ENCODE measurements at places on chromosomes 13 and 19.

DNA sequence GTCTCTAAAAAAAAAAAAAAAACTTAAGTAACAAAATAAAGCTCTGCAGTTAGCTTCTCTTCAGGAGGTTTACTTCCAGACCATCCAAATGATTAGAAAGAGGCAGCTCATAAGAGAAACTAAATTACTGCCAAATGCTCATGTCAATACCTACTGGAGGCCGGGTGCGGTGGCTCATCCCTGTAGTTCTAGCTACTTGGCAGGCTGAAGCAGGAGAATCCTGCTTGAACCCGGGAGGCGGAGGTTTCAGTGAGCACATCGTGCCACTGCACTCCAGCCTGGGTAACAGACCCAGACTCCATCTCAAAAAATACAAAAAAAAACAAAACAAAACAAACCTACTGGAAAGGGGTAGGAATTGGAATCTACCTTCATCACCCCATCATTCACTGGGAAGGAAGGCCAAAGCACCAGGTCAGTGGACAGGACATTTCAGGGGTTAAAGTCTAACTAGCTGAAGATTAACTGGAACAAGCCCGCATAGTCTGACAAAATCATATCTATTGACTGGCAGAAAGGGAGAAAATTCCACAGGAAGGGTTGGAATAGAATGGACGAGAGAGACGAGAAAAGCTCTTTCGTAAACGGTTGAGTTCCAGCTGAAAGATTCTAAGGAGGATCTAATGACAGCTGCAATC lies 1.3 kb downstream of the ZFP14 start:
- DNase-seq, result no peak

DNA sequence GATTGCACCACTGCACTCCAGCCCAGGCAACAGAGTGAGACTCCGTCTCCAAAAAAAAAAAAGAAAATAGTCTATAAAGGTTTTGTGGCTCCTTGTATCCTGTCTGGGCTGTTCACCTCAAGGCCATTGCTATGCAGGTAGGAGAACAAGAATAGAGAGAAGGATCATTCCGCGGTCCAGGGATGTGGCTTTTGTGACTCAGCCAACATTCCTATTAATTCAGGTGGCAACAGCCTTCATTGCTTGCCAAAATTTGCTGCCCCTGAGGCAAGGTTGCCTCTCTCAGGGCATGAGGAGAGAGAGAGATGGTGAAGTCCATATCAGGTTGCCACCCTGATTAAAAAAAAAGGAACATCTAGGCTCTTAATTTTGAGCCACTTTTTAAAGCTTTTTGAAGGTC lies 8.0 kb downstream of the ZNF551 start:
- no peak for DNase-seq

DNA sequence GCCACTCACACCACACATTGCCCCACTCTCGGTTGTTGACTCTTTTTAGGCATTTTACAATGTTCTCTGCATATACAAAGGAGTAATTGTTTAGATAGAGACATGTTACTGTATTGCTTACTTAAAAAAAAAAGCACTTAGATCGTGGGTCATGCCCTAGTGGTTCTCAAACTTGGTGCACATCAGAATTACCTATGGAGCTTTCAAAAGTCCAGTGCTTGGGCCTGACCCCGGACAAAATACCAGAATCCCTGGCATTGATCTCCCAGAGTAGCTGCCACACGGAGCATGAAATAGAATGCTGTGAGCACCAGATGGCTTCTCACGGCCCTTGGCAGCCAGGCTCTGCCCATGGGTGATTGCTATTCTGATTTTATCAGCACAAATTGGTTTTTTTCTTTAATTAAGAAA lies 20.0 kb downstream of the ACP7 start:
- DNase-seq, result no peak

DNA sequence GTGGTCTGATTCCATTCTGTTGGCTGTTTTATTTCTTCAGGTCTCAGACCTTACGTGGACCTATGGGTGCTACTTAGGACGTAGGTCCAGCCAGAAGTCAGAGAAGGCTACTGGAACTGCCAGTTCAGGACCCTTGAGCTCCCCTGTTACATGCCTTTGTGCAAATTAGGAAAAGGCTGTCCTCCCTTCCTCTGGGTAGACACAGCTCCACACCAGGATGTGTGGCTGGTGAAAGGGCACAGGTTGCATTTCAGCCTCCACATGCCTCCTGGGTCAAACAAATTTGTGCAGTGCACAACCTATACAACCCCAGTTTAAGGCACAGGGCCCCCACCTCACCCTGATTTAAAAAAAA lies 43.9 kb upstream of the MAP3K10 start:
- DNase-seq, result no peak

- no peak for DNase-seq
Observed at GRCh38 chr13:66492479-66492878, 737.7 kb downstream of the PCDH9 start.

DNA sequence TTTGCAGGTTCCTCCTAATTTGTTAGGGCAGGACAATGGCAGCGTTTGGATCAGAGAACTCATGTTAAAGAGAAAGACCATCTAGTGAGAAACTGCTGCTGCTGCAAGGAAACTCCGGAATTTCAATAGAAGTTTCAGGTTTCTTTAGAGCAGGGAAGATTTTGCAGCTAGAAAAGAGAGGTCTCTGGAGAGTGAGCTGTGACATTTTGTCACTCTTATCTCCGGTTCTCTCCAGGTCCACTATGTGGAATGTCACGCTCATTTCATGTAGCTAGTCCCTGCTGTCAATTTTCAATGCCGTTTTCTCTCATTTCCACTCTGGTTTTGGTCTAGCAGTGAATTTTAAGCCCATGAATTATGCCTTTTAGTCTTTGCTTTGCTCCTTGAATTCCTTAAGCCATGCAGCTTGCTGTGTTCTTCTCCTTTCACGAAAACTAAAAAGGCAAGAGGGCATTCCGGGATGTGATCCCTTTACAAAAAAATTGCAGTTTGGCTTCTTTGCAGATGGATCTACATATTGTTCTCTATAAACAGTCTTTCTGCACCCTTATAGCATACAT lies 46.7 kb upstream of the POSTN start:
- no peak for DNase-seq

DNA sequence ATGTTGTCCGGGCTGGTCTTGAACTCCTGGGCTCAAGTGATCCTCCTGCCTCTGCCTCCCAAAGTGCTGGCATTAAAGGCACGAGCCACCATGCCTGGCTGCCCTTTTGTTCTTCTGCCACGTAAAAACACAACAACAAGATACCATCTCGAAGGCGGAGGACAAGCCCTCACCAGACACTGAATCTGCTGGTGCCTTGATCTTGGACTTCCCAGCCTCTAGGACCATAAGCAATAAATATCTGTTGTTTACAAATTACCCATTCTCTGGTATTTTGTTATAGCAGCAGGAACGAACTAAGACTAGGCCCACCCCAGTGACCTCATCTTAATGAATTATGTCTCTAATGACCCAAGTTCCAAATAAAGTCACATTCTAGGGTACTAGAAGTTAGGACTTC lies 128.4 kb upstream of the CACNA1A start:
- DNase-seq, result no peak

DNA sequence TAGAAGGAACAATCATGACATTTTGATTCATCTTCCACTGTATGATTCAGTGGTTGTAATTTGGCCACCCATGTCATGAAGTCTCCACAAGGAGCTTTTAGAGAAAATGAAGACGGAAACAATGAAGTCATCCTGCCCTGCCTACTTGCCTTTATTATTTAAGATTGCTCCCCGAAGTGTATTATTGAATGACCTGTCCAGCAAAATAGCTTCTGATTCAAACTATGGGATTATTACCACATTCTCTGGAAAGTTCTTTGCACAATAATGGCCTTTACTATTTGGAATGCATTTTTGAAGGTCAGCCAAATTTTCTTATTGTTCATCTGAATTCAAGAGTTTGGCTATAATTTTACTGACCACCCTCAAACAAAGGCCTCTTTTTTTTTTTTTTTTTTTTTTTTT lies 77.8 kb upstream of the RFC3 start:
- DNase-seq, result no peak

DNA sequence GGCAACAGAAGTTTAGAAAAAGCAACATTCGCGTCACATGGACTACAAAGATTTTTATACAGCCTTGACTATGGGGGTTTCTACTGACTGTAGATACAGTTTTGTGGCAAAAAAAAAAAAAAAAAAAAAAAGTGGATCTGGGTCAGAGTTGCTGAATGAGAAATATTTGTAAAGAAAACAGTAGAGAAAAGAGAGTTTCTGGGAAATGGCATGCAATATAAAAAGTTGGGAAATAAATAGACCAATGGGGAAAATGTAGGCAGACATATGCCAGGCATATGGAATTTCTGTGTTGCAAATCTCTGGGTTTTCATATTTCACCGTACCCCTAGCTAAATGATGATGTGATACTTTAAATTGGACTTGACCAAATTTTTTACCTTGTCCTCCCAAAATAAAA lies 315.3 kb downstream of the EFNB2 start:
- DNase-seq, result no peak

DNA sequence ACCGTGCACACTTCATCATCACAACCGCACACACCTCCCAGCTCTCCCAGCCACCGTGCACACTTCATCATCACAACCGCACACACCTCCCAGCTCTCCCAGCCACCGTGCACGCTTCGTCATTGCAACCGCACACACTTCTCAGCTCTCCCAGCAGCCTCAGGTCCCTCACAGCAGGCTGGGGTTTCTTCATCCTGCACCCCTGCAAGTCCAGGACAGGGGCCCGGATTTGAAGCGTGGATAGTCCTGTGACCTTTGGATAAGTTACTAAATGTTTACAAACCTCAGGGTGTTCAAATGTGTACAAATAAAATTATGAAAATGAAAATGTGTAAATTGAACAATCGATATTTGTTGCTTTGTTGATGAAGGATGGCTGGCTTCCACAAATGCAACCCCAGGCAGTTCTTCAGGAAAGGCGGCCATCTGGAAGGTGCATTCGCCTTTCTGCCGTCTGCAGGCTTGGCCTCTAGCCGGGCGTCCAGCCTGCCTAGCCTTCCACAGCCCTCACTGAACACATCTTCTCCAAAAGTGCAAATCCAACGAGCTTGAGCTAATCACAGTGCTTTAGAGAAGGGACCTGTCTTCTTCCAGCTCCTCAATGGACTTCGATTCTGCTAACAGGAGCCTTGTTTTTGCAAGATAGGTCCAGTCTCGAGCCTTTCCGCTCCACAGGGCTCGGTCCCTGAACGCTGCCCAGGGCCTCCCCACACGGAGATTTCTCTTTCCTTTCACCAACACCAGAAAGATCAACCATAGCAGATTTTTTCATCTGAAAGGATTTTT lies 74.2 kb downstream of the SPACA7 start:
- DNase-seq, result no peak

DNA sequence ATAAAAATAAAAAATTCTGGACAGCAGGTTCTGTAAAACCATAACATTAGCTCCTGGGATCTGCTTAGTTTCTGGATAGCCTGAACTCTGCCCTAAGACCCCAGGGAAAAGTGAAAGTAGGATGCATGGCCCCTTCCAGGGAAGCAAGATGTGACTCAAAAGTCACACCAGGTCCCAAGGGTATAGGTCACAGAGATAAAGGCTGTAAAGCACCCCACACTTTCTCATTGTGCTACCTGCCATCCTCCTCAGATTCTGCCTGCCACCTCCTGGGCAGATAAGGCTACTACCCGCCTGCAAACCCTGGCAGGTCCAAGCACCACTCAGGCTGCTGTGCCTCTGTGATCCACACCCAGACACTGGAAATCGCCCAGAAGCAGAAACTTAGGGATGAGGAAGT lies 20.6 kb downstream of the FFAR2 start:
- no peak for DNase-seq

- DNase-seq, result no peak
Observed at GRCh38 chr13:76795701-76796695, 90.2 kb downstream of the KCTD12 start.

- no peak for DNase-seq
Observed at GRCh38 chr19:6413291-6413690, 11.3 kb downstream of the KHSRP start.

DNA sequence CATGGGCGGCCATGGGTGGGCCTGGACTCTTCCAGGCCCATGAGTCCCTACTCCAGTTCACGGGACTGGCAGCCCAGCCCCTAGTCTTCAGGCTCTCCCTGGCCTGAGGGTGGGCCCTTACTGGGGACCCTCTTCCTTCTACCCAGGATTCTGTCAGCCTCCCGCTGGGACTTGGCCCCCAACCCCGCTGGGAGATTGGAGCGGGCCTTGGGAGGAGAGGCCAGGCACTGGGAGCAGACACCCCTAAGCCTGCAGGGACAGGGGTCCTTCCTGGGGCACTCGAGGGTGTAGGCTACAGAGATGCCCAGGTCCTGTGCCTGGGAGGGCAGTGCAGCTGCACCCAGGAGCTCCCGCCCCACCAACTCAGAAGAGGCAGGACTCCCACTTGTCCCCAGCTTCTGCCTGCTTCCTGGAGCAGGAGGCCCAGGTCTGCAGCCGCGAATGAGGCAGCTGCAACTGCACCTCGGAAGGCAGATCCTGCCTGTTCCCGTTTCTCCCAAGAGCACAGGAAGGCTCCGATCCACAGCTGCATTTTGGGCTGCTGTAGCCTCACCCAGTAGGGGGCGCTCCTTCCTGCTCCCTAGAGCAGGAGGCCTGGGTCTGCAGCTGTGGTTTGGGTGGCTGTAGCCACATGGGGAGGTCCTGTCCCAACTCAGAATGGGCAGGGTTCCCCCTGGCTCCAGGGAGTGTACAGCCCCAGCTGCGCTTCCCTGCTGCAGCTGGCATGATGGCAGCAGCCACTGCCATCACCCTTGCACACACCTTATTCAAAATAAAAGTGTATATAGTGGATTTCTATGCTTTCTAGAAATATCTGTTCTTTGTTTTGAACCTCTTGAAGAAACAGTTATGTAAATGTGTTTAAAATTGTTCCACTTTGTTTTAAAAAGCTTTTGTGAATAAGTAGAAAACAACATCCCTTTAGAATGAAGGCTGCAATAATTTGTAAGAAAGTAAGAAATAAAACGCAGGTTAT lies 46.8 kb downstream of the TEX26 start:
- no peak for DNase-seq

GRCh38 chr13:76872675-76873074 lies 13.5 kb downstream of the KCTD12 start:
- DNase-seq, result no peak

Data from anterior cingulate cortex (tissue), 58 donors.